ENCODE measurements at places on chromosomes 2 and 18.
A peak's percentile ranks its signal among the peaks of the same experiment; 100 is the strongest.

DNA sequence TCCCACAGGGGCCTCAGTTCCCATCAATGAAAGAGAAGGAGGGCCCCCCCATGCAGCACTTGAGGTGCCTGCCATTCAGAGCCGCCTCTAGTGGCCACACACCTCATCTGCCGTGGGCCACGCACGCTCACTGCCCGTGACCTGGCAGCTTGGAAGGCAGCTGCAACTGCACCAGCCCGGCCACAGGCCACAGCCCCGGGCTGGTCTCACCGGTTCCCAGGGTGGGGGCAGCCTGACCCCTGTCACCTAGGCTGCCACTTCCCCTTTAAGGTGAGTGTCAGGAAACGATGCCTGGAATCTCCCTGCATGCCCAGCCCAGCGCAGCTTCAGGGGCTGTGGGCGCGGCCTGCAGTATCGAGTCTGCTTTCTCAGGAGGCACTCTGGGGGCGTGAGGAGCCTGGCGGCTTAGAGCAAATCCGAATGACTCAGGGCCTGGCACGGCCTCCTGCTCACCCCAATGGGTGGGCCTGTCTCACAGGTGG, 2.6 kb downstream of the MAB21L4 start:
- DNase-seq = no peak

DNA sequence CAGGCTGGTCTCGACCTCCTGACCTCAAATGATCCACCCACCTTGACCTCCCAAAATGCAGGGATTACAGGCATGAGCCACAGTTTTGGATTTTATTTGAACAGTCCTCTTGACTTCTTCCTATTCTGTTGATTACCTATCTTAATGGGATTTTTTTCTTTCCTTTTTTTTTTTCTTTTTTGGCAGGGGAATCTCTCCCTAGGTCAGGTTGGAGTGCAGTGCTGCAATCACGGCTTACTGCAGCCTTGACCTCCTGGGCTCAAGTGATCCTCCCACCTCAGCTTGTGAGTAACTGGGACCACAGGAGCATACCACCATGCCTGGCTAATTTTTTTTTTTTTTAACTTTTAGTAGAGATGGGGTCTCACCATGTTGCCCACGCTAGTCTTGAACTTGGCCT, 2.8 kb downstream of the MTHFD2 start:
- no peak for DNase-seq

- DNase-seq = no peak
These were observed 421.2 kb downstream of the TMEM182 start for GRCh38 chr2:103183061-103183460.

GRCh38 chr2:232927793-232928550, 57.9 kb downstream of the SNORC start:
- DNase-seq = no peak

GRCh38 chr2:96241900-96242611, 23.7 kb downstream of the TMEM127 start:
- DNase-seq = peak; percentile 6

DNA sequence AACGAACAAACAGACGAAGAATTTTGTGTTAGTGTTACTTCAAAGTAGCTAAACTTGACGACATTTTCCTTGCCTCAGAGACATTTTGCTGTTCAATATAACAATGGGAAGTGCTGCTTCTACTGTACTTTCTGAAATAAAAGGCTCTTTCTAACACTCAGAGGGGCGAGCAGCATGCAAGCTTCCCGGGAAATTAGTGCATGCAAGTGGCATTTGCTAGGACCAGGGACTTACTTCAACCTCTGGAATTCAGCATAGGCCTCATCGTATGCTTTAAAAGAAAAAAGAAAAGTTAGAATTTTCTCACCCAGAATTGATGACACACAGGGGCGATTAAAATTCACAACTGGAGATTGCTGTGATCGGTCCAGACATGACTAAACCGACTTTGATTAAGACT, 62.5 kb upstream of the LPIN2 start:
- DNase-seq = no peak

All from activated gamma-delta T cell treated with anti-CD3 and anti-CD28 coated beads, Interleukin-2, amount 50 U/mL, for 16 hours (primary cell).